ENCODE measurements at places on chromosomes 4 and X.

DNA sequence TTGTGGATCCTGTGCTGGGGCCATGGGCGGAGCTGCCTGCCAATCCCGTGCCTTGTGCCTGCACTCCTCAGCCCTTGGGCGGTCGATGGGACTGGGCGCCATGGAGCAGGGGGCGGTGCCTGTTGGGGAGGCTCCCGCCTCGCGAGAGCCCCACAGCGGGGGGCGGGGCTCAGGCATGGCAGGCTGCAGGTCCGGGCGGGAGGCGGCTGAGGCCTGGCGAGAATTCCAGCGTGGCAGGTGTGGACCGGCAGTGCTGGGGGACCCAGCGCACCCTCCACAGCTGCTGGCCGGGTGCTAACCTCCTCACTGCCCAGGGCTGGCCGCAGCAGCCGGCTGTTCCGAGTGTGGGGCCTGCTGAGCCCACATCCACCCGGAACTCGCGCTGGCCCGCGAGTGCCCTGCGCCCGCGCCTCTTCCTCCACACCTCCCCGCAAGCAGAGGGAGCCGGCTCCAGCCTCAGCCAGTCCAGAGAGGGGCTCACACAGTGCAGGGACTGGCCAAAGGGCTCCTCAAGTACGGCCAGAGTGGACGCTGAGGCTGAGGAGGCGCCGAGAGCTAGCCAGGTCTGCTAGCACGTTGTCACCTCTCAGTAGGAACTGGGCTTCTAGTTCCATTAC lies 85.9 kb downstream of the GBA3 start:
- DNase-seq = no peak

GRCh38 chr4:186002853-186003252 lies 66.1 kb upstream of the TLR3 start:
- no peak for DNase-seq

DNA sequence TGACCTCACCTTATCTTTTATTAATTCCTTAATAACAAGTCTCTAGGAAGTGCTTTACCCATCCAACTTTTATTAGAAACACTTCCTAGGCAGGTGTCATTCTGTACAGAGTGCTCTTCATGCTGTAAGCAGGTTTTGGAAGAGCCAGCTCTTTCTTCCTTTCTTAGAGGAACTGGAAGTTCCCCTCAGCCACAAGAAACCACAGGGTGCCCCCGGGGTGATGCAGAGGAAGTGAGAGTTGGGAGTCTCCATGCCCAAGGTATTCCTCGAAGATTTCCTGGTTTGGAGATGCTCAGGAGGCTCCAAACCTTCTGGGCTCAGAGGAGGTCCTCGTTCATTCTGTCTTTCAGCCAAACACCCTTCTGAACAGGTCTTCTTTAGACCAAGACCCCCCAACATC lies 83.8 kb downstream of the EGF start:
- peak; percentile 59 for DNase-seq

GRCh38 chr4:111213531-111213930 lies 590.7 kb upstream of the PITX2 start:
- no peak for DNase-seq

- no peak for DNase-seq
Observed at GRCh38 chrX:153371256-153371655, 29.9 kb downstream of the PNMA6E start.

DNA sequence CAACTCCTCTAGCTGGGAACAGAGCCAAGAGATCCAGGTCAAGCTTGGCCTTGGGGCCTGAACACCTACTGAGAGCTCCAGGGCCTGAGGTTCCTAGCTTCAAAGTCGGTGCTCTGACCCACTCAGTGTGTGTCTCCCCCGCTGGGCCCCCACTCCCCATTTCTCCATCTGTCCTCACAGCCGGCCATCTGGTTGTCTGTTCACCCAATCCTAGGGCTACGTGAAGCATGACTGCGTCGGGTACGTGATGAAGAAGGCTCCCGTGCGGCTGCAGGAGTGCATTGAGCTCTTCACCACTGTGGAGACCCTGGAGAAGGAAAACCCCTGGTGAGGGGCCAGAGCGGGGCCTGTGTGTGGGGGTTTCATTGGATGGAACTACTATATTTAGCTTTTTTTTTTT lies 12.3 kb downstream of the USP11 start:
- no peak for DNase-seq

DNA sequence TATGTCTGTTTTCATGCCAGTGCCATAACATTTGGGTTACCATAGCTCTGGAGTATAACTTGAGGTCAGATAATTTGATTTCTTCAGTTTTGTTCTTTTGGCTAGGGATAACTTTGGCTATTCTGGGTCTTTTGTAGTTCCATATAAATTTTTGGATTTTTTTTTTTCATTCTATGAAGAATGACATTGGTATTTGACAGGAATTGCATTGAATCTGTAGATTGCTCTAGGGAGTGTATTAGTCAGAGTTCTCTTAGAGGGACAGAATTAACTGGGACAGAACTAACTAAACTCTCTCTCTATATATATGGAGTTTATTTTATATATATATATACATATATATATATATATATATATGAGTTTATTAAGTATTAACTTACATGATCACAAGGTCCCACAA lies 32.2 kb upstream of the SLIT2 start:
- DNase-seq = no peak

- no peak for DNase-seq
Observed at GRCh38 chr4:170529748-170530722, 440.3 kb upstream of the AADAT start.

DNA sequence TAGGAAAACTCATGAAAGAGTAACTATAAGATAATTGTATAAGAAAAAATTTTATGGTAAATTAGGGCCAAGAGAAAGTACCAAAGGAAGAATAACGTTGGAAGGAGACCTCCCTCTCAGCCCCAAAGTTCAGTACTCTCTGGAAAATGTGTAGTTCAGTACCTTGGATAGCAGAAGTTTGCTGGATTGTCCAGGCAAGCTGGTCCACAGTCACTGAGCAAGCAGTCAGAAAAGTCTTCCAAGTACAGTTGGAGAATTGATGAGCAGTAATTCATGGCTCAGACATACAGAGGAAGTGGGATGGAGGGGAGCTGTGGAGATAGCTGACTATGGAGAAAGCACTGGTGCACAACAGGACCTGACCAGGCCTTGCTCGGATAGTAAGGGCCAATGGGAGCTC lies 598.2 kb upstream of the NDST4 start:
- DNase-seq = no peak

DNA sequence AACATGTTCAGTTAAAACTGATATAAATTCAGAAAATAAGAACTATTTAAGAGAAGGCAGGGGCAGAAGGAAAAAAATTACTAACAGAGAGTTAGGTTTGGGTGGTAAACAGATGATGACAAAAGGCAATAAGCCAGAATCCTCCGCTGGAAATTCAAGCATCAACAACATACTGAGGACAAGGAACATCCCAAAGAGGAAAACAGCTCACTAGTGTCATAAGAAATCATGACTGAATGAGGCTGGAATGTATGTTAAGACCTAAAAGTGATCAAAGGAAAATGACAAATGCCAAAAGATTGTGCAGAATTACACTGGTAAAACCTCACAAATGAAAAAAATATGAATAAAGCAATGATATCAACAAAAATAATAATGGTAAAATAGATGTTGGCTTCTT lies 88.4 kb downstream of the WDFY3 start:
- DNase-seq = no peak

GRCh38 chr4:170849969-170850368 lies 760.2 kb upstream of the AADAT start:
- DNase-seq = no peak

GRCh38 chr4:54709400-54709799 lies 51.6 kb downstream of the KIT start:
- DNase-seq = no peak

- peak; percentile 57 for DNase-seq
Observed at GRCh38 chr4:10816571-10816970, 132.0 kb upstream of the CLNK start.

GRCh38 chr4:154961263-154961662 lies 180.2 kb downstream of the RBM46 start:
- DNase-seq = no peak

GRCh38 chr4:38860788-38861424 lies 4.3 kb upstream of the TLR6 start:
- no peak for DNase-seq

DNA sequence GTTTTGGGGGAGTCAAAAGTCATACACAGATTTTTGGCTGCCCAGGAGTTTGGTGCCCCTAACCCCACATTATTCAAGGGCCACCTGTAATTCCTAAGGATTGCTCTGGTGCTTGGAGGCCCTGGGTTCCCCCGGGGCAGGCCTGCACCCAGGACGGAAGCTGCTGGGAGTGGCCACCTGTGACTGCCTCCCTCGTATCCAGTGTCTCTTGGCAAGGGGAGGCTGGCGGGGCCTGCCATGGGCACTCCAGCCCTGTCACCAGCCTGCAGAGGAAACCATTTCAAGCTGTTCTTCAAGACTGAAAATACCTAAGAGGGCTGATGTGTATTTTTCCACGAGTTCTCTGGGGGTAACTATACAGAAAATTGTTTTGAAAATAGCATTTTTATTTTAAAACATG lies 24.5 kb upstream of the GPR78 start:
- DNase-seq = no peak

- DNase-seq = no peak
Observed at GRCh38 chr4:56302760-56303159, 84.5 kb downstream of the AASDH start.

GRCh38 chr4:145487631-145488030 lies 6.0 kb downstream of the SMAD1 start:
- DNase-seq = no peak

GRCh38 chr4:82833696-82834313 lies 35.2 kb upstream of the SCD5 start:
- no peak for DNase-seq

- no peak for DNase-seq
Observed at GRCh38 chr4:96170198-96170597, 330.3 kb downstream of the PDHA2 start.

GRCh38 chr4:145602129-145602760 lies 16.9 kb upstream of the MMAA start:
- DNase-seq = no peak

All from pons (tissue), 1 donor.